ENCODE measurements at places on chromosomes 3 and 15. TPM values are rescaled to one million over a fixed set of nuclear protein-coding genes. Genes with fewer than 3 reads are reported as not detected.
A peak's percentile ranks its signal among the peaks of the same experiment; 100 is the strongest.

DNA sequence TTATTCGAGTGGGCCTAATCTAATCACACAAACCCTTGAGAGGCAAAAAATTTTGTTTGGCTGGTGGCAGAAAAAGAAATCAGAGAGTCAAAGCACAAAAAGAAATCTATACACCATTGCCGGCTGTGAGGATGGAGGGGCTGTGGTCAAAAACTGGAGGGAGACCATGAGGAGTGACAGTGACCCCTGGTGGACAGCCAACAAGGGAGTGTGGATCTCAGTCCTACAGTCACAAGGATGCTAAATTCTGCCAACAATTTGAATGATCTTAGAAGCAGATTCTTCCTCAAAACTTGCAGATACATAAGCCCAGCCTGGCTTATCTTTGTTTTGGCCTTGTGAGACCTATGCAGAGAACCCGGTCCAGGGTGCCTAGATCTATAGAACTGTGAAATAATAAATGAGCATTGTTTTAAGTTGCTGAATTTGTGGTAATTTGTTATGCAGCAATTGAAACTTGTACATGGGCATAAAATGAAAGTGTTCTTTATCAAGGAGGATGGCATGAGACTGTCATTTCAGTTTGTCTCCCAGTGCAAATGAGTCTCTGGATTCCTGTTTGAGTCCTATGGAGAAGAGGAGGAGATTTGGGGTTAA, 103.0 kb upstream of the ARHGEF26 start:
- peak; percentile 8 for DNase-seq

- no peak for DNase-seq
Observed at GRCh38 chr3:74693251-74693650, 78.8 kb upstream of the CNTN3 start.

DNA sequence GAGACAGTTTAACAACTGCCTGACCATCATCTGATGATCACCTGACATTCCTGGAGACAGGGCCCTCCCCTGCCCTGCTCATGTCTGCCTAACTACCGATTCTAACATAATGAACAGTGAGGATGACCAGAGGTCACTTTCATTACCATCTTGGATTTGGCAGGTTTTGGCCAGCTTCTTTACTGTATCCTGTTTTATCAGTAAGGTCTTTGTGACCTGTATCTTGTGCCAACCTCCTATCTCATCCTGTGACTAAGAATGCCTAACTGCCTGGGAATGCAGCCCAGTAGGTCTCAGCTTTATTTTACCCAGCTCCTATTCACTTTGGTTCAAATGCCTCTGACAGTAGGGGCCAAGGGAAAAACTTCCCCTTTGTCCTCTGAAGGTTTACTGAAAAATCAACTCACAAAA, 40.2 kb downstream of the METTL6 start:
- peak; percentile 51 for DNase-seq

DNA sequence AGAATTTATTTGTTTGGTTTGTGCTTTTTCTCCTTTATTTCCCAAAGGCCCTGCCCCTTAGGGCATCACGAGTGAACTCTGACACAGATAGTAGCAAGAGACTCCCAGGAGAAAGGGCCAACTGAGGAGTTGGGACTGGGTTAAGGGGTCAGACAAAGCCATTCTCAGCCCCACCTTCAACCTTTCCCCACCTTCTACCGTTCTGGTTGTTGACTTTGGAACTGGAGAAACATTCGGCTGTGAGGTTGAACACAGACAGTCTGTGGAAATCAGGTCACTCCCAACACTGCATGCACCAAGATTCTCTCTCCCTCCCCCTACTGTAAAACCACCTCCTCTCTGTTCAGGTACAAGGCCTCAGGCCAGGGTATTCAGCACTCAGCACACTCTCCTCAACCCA, 3.9 kb upstream of the BDH1 start:
- DNase-seq, result no peak

GRCh38 chr3:46927718-46928073, 48.8 kb downstream of the CCDC12 start:
- DNase-seq, result no peak

DNA sequence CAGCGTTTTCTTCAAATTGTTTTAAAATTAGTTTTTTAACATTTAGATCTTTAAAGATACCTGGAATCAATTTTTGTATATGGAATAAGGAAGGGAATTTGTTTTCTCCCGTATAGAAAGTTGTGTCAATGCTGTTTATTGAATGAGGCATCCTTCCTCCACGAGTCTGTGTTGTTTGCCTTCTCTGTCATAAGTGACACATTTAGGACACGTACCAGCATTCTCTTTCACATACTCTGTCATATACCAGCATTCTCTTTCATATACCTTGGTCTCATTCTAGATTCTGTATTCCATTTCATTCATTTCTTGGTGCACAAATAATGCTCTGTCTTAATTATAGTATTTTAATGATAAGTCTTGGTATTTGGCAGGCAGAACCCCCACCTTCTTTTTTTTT, 10.3 kb downstream of the ATP11B start:
- no peak for DNase-seq

GRCh38 chr3:16864610-16865313, 20.0 kb upstream of the PLCL2 start:
- no peak for DNase-seq

Gene STAB1
- total RNA-seq, result not detected

DNA sequence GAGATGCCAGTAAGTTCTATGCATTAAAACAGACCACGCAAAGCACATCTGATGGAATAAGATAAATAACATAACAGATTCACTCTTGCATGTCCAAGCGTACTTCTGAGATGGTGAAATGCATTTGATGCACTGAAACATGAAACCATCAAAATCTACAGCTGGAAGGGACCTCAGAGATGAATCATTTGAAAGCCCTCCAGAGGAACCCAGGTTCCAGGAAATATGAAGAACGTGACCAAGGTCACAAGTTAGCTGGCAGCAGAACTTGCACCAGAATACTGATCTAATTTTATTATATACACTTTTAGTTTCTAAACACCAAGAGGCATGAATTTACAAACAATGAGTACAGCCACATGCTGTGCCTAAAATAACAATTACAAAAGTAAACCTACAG, 957.1 kb downstream of the FHIT start:
- DNase-seq, result no peak

Gene UBL7
- 109 TPM for total RNA-seq

- peak; percentile 66 for DNase-seq
Observed at GRCh38 chr3:128804017-128804810, 75.2 kb upstream of the ACAD9 start.
